ENCODE measurements at places on chromosomes 7 and 10. TPM values are rescaled to one million over a fixed set of nuclear protein-coding genes. Genes with fewer than 3 reads are reported as not detected.

- peak; percentile 84 for DNase-seq
Measured at GRCh38 chr10:70652761-70653657, 19.3 kb upstream of the ADAMTS14 start.

GRCh38 chr10:80642661-80643060 lies 105.0 kb downstream of the SH2D4B start:
- DNase-seq: no peak

GRCh38 chr7:6172224-6172909 lies 100.1 kb downstream of the CYTH3 start:
- no peak for DNase-seq

- peak; percentile 71 for DNase-seq
Measured at GRCh38 chr10:69407621-69408301, 9.0 kb downstream of the TACR2 start.

DNA sequence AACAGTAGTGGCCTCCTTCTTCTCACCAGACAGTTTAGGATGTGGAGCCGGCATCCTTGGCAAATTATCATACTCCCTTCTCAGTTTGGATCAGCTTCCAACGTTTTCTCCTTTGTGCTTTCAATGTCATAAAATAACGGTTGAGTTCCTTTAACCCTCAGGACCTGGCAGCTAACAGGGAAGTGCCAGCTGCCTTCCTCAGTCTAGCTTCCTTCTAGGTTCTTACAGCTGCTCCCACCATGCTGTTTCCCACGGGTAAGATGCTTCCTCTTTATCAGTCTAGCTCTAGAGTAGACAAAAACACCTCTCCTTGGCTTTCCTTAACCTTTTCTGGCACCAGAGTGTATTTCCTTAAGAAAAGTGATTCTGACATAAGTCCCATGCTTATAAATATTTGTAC lies 33.2 kb downstream of the BLVRA start:
- no peak for DNase-seq

DNA sequence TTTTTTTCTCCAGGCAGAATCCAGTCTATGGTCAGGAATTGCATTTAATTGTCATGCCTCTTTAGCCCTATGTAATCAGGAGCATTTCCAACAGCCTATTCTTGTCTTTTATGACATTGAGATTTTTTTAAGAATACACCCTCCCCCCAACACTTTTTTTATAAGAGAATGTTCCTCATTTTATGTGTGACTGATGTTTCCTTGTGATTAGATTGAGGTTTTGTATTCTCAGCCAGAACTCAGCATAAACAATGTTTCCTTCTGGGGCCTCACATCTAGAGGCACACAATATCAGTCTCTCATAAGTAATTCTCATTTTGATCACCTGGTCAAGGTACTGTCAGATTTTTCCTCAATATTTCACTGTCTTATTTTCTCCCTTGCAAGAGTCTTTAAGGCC lies 193.4 kb upstream of the PDE1C start:
- DNase-seq: no peak

GRCh38 chr7:66460921-66461361 lies 167.7 kb upstream of the KCTD7 start:
- no peak for DNase-seq

Gene VAX1
- total RNA-seq: not detected

Gene MALSU1
- 119 TPM for total RNA-seq

Gene HABP2
- total RNA-seq: not detected

Gene CAV2
- total RNA-seq: 239 TPM

Measured in Right ventricle myocardium inferior (tissue), 1 donor.